ENCODE measurements at places on chromosomes 4 and X.

DNA sequence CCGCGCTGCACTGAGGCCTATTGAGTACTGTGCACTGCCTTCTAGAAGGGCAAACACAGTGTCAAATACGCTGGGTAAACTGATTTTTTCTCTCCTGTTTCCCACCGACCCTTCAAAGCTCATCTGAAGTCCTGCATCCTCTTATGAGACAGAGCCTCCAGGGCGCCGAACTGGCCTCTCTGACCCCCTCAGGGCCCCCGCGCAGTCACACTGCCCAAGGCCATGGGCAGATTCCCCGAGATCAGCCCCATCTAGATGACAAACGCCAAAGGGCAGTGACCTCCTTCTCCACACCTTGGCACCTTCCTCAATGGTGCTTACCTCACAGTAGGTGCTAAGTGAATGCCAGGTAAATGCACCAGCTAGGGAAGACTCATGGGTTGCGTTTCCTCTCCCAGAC lies 34.4 kb downstream of the CHST7 start:
- DNase-seq: no peak

GRCh38 chrX:15158350-15158735 lies 111.5 kb downstream of the ASB9 start:
- DNase-seq: no peak

- DNase-seq: no peak
Measured at GRCh38 chr4:88027611-88028608, 20.5 kb downstream of the PKD2 start.

- no peak for DNase-seq
Measured at GRCh38 chr4:1381181-1381621, 25.0 kb downstream of the NKX1-1 start.

DNA sequence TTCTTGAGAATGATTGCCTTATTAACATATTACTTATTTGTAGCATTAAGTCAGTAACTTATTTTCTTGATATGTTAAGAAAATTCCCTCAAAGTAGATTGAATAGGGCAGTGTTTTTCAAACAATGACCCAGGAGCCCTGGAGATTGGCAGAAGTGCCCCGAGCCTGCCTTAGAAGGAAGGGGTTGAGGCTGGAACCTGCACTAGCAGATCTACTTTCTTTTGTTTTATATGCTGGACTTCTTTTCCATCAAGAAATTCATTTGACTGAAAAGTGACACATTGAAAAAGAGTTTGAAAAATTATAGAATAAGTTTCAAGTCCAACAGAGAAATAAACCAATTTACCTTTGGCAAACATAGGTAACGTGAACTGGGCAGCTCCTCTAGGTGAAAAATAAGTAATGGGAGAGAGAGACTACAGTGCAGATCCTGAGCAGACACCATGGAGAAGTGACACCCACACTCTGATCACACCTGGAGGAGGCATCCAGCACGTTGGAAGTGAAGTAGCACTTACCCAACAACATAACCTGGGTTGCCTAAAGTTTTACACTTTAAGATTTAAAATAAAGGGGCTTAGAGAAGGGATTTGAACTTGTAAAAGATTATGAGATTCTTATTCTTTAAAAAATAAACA lies 18.6 kb downstream of the ARSJ start:
- no peak for DNase-seq

Measured in T-helper 9 cell (primary cell).